ENCODE measurements at places on chromosomes 3 and 15.

- DNase-seq, result no peak
These were observed 10.0 kb downstream of the RBP2 start for GRCh38 chr3:139466360-139466759.

DNA sequence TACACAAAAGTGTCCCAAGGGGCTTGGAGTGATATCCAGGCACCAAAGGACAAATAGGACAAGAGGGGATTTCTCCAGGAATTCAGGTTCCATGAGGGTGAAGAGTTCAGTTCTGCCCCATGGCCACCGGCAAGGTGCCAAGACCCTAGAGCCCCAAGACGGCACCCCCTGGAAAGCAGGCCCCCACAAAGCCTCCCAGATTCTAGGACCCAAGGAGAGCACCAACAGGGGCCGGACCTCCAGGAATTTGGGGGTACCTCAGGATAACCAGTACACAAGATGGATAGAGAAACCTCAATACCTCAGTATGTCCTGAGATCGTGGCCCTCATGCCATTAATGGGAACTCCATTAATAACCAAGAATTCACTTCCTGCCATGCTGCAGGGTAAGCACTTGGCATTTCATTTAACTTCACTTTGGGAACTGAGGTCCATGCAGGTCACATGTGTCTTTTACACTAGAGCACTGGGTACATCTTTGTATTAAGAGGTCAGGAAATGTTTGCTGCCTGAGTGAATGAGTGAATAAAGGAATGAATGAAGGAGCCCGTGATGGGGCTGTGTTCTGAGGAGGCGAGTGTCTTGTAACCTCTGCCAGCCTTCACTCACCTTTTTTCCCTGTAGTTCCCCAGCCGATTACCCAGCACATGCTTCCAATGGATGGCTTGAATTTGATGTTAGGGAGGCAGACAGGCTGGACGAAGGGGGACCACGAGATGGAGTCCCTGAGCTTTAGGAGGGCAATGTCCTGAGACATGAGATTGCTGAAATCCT is 15.5 kb upstream of the PRSS50 start:
- no peak for DNase-seq

DNA sequence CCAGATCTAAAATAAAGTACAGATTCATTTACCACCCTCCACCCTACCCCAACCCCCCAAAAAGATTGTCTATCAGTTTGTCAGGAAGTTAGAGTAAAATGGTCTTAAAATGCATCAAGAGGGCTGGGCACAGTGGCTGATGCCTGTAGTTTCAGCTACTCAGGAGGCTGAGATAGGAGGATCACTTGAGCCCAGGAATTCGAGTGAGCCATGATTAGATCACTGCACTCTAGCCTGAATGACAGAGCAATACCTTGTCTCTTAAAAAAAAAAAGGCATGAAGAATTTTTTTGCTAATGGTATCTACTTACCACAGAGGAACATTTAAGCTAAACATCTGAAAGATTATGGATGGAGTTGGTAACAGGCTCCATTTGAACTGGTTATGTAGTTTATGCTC is 71.0 kb downstream of the RBM6 start:
- DNase-seq, result no peak

DNA sequence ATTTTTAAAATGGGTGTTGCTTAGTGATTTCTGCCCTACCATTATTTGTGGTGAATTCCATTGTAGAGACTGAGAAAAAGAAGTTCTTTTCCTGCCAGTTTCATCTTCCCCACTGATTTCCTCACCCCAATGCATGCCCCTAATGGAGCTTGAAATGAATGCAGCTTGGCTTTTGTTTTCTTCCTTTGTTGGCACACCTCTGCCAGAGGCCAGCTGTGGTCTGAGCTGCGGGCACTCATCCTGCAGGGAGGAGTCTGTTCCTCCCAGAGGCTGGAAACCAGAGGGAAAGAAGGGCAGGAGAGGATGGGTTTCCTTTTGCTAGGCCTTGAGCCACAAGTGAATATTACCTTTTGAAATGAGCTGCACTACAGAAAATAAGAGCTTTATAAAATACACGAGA is 9.3 kb upstream of the ST8SIA2 start:
- no peak for DNase-seq

GRCh38 chr15:40295877-40296560 is 11.7 kb downstream of the PLCB2 start:
- DNase-seq, result no peak

- no peak for DNase-seq
These were observed 40.9 kb downstream of the RFTN1 start for GRCh38 chr3:16472593-16472992.

DNA sequence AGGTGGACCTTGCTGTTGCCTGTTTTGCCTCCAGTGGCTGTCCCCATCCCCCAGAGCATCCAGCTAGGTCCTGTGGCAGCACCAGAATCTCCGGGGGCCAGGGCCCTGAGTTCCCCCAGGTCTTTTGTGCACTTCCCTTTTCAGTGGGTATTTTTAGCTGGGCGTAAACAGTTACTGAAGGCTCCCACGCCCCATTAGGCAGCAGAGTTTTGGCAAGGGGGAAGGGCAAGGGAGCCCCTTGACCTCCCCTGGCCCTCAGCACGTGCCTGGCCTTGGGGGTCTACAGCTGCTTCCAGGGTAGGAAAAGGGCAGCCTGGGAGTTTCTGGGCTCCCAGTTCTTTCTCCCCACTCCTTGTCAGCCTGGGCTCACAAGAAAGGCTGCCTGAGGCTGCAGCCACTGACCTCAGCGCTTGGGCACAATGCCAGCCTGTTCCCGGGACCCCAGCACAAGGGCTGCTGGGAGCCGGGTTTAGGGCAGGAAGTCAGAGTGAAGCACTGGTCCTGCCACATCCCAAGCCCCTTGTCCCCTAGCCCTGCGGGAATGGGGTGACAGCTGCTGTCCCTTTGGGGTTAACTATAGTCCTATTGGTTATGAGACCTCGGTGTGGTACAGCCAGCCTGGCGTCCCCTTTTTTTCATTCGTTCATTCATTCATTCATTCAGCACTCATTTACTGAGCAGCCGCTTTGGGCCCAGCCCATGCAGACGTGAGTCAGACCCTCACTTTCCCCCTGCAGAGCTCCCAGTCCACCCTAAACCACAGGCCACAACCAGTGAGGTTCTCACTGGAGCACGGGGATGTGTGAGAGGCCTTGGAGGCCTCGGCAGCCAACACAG is 8.4 kb downstream of the CSK start:
- DNase-seq, result peak; percentile 33

DNA sequence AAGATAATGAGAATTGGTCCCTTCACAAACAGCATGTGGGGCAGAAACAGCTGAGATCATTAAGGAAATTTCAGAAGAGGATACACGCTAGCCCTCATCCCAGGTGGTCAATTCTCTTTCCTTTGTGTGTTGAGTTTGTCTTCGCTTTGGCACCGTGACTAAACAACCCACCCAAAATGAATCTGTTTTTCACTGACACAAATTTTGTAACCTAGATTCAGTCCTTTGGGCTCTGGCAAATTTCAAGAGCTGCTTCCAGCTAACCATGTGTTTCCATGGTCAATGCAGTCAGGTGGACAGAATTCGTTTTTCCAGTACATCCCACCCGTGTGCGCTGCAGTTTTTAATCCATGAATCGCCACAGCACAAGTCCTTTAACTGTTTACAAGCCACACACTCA is 435.4 kb downstream of the WDR72 start:
- no peak for DNase-seq

GRCh38 chr15:58522865-58523264 is 91.1 kb downstream of the LIPC start:
- no peak for DNase-seq

- DNase-seq, result no peak
These were observed 115.6 kb downstream of the GSK3B start for GRCh38 chr3:119978554-119979208.

- no peak for DNase-seq
These were observed 152.9 kb upstream of the LPP start for GRCh38 chr3:188001093-188001492.

DNA sequence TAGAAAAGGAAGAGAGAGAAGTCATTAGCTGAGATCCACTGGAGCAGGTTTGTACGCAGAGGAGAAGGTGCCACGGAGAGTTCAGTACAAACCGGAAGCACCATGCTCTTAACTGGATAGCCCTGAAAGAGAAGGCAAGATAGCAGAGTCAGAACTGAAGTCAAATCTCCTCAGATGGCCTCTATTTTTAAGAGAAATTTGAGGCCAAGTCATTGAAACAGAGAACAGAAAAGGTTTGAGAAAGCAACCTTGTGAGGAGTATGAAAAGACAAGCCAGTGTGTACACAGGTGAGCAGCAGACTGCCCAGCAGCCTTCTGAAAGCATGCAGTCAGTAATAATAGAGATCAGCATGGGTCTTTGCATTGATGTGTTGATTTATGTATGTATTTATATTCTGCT is 66.1 kb upstream of the SPRED1 start:
- no peak for DNase-seq

- no peak for DNase-seq
These were observed 208.3 kb downstream of the NTRK3 start for GRCh38 chr15:88048237-88048636.

- no peak for DNase-seq
These were observed 26.3 kb downstream of the CDIN1 start for GRCh38 chr15:36605604-36606263.

GRCh38 chr15:50685191-50685975 is 1.2 kb downstream of the TRPM7 start:
- no peak for DNase-seq

GRCh38 chr15:49644364-49644794 is 23.5 kb downstream of the DTWD1 start:
- DNase-seq, result no peak

GRCh38 chr3:123584284-123584987 is 417 bp downstream of the HACD2 start:
- DNase-seq, result peak; percentile 40

- DNase-seq, result no peak
These were observed 59.6 kb upstream of the IQSEC1 start for GRCh38 chr3:13132731-13133410.

- no peak for DNase-seq
These were observed 212.6 kb downstream of the CDIN1 start for GRCh38 chr15:36791844-36792571.

- DNase-seq, result peak; percentile 41
These were observed 121.9 kb upstream of the ARHGEF3 start for GRCh38 chr3:56923526-56924224.

DNA sequence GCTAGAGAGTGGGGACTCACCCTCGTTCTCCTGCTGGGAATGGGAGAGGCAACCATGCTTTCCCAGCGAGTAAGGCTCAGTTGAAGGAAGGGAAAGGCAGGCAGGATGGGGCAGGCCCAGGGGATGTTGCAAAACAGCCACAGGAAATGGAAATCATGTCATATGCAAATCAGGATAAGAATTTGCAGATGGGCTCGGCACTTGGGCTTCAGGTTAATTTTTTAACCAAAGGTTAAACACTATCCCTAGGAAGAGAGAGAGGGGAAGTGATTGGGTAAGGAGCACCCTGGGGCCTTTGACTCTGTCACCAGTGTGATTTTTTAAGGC is 14.6 kb upstream of the PLA2G4E start:
- no peak for DNase-seq

- DNase-seq, result no peak
These were observed 4.4 kb downstream of the INSYN1 start for GRCh38 chr15:73748730-73749129.

DNA sequence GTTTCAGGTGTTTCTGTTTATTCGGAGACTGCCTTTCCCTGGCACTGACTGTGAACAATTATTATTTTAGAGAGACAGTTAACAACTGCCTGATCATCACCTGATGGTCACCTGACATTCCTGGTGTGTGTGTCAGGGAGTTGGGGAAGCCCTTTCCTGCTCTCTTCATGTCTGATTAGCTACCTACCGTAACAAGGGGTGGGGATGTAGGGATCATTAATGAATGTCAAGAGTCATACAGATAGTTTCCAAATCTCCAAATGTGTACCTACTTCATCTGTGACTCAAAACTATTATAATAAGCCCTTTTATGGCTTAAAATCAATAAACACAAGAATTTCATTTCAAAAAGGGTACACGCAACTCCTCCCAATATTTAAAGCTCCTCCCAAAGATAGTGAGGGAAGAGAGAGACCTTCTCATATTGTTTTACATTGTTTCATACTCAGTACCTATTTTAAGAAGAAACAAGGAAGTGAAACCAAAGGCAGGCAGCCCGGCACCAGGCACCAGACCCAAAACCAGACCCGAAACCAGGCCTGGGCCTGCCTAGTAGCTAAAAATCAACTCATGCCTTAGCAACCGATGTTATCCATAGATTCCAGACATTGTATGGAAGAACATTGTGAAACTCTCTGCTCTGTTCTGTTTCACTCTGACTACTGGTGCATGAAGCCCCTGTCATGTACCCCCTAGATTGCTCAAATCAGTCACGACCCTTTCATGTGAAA is 844.9 kb upstream of the ALCAM start:
- no peak for DNase-seq

DNA sequence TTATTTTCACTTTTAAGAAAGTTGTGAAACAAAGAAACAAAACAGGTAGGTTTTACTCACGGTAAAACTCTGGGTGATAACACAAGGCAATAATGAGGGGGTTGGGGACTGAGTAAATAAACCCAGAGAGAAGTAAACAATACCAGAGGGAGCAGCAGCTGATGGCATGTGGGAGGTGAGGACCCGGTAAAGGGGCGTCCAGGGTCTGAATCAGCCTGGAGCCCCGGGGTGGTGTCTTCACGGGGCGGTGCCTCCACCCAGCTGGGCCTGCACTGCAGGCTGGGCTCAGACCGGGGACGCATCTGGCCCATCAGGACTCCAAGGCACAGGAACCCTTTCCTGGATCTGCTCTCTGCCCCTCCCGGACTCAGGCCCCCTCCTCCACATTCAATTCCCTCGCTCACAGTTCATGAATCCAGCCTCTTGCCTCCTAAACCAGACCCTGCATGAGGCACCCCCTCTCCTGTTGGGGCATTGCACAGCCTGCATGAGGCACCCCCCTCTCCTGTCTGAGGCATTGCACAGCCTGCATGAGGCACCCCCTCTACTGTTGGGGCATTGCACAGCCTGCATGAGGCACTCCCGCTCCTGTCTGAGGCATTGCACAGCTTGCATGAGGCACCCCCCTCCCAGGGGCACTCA is 73.9 kb upstream of the MFGE8 start:
- no peak for DNase-seq

DNA sequence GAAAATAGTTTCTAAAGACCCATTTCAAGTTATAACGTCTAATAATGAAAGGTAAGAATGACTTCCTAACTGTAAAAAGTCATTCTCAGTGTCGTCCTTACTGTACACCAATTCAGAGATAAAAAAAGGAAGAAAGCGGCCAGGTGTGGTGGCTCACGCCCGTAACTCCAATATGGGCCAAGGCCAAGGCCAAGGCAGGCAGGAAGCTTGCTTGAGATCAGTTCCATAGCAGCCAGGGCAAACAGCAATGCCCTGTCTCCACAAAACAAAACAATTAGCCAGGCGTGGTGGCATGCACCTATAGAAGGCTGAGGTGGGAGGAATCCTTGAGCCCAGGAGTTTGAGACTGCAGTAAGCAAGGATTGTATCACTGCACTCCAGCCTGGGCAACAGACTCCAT is 31.9 kb downstream of the UBXN7 start:
- no peak for DNase-seq

GRCh38 chr3:141288336-141288990 is 56.8 kb downstream of the PXYLP1 start:
- no peak for DNase-seq

- no peak for DNase-seq
These were observed 356.7 kb downstream of the PDCD6IP start for GRCh38 chr3:34155108-34155507.

Data from T-helper 9 cell (primary cell).